Kidney (tissue), 22 donors: ENCODE measurements at places on chromosomes 16 and 17. TPM values are rescaled to one million over a fixed set of nuclear protein-coding genes. Genes with fewer than 3 reads are reported as not detected.

DNA sequence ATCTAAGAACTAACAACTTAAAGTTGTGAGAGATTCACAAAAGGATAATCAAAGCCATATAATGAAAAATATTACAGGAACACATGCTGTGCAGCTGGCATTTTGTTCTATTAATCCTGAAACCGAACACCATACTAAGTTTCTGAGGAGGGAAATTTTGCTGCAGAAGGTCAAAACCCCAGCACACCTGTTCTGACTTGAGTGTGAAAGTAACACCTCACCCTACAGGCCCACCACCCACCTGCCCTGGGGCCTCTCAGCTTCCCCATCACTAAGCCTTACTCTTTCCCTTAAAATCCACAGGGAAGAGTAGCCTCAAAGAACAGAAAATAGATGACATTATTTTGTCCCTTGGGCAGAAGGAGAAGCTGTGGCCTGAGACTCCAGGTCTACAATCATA lies 44.8 kb downstream of the STAT5A start:
- no peak for DNase-seq

DNA sequence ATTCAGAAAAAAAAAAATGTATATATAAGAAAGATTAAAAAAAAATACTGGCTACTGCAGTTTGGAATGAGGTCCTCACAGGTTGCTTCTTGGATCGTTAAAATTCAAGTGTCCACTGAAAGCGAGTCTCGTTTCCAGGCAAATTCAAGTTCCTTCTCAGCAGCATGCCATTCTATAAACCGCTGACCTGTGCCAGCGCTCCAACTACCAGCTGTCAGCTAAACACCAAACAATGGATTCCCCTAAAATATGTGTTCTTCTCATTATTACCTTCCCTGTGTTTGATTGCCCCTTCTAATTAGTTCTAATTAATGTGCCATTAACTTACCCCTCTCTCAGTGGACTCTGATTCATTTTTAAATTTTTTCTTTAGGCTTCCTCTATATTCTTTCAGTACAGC lies 92.4 kb downstream of the DNAH9 start:
- peak; percentile 7 for DNase-seq

DNA sequence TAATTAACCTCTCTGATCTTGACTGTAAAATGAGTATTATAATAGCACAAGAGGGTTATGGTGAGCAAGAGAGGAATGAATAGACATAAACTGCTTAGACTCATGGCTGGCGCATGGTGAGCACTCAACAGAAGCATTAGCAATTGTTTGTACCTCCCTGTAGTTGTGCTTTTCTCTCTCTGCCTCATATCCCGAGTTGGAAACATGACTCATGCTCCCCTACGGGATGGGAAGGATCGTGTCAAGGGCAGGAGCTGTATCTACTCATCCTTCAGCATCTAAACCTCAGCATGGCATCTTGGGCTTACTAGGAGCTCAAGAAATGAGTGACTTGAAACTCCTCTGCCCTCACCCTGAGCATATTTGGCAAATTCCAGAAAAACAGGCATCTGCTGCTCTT lies 299.6 kb downstream of the MAP2K4 start:
- no peak for DNase-seq

DNA sequence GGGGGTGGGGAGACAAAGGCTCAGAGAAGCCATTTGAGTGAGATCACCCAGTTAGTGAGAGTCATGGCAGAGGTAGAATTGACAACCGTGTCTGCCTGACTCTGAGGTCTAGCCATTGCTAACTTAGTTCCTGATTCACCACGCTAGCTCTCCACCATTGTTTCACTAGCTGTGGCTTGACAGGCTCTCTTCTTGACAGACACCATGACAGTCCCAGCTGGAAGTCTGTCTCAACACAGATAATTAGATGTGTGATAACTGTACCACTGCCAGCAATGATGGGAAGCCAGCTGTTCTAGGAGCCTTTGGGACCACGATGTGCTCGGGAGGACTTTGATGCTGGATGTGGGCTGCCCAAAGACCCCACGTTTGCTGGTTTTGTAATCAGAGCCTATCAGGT lies 170.5 kb upstream of the CACNG3 start:
- DNase-seq: no peak

DNA sequence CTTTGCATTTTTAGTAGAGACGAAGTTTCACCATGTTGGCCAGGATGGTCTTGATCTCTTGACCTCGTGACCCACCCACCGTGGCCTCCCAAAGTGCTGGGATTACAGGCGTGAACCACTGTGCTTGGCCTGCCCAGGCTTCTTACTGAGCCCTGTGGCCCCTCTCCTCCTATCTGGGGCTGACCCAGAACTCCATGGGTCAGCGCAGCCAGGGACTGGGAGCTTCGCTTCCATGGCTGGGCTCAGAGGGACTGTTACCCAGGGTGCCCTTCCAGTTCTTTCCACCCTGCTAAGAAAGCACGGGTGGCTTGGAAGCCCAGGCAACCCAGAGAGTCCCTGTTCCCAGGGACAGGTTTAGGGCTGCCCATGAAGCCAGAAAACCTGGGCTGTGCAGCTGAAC lies 28.2 kb downstream of the SHISA6 start:
- DNase-seq: no peak

The ITGAD gene
- polyA plus RNA-seq: not detected

The EFNB3 gene
- polyA plus RNA-seq: 2.3 TPM

The ZNF652 gene
- polyA plus RNA-seq: 30.1 TPM

The MMP2 gene
- 44.3 TPM for polyA plus RNA-seq
